Dermis blood vessel endothelial cell (primary cell): ENCODE measurements at places on chromosomes 2 and 18.

GRCh38 chr2:80114812-80115211 is 189.7 kb downstream of the LRRTM1 start:
- no peak for DNase-seq

DNA sequence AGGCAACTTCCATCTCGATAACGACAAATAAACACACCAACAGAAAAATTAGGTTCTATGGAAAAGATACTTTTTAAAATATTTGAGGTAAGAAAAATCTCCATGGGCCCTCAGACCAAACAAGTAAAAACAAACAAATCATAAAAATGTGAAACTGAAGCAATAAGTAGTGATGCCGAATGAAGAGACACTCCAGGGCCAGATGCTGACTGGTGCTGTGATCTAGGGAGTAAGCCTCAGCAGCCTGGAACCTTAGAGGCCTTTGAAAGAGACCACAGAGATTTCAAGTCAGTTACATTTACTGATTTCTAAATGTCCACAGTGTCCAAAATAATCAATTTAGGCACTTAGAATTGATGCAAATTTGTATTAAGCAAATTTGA is 1144.7 kb downstream of the CNTNAP5 start:
- DNase-seq, result no peak

GRCh38 chr2:126720638-126721037 is 64.7 kb downstream of the GYPC start:
- no peak for DNase-seq

- DNase-seq, result peak; percentile 32
Measured at GRCh38 chr2:79512442-79513401, at the start of gene CTNNA2. CTNNA2 (plus strand) TSS chr2:79513051.

- DNase-seq, result no peak
Measured at GRCh38 chr2:206456078-206456754, 12.9 kb downstream of the ADAM23 start.

DNA sequence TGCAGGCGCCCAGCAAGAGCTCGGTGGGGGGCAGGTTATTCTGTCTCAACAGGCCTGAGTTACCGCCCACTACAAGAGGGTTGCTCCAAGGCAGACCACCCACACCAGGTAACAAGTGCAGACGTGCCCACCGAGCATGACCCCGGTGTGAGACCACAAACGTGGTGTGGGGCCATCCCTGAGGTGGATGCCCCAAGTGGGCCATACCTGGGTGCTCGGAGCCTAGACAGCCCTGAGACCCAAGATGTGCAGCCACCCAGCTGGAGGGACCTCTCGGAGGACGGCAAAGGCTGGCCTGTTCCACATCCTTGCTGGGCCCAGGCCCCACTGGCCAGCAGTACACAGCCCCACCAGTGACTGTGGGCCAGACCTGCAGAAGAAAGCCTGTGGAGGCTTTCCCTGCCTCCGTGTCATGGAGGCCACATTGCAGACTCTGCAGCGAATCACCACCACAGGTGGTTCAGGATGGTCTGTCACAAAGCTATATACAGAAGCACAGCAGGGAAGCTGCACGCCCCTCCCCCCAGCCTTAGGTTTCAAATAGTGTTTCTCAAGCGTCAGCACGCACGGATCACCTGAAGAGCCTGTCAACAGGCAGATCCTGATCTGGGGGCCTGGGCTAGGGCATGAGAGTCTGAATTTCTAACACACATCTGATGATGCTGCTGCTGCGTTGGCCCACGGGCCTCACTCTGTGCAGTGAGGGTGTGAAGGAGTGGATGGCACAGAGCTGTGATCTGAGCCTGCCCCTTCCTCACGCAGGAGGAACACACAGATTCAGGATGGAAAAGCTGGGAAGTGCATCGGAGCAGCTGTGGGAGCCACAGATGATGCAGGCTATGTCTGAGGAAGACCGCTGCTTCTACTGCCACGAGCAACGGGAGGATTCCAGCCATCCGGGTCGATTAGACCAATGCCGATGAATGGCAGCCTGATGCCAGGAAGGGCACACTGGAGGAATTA is 96.8 kb downstream of the UXS1 start:
- DNase-seq, result no peak

GRCh38 chr2:111100087-111100764 is 20.5 kb upstream of the BCL2L11 start:
- DNase-seq, result no peak

DNA sequence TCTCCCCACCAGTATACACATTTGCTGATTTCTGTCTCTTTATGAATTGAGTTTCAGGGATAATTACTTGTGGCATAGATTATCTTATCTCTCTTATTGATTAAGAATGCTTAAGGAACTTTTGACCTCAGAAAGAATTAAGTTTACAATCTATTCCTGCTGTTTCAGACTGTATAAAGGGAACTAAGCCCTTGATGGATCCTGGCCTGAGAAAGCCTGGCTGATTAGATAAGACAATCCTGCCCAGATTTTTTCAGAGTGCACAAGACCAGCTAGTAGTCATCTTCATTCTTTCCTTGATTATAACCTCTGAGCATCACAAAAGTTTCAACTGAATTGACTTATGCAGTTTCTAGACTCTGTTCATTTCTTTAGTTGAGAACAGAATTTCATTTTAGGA is 22.7 kb upstream of the TFPI start:
- DNase-seq, result no peak

- peak; percentile 61 for DNase-seq
Measured at GRCh38 chr2:84631047-84631446, 114.7 kb downstream of the DNAH6 start.

- DNase-seq, result no peak
Measured at GRCh38 chr18:49546278-49546677, 15.6 kb upstream of the LIPG start.

DNA sequence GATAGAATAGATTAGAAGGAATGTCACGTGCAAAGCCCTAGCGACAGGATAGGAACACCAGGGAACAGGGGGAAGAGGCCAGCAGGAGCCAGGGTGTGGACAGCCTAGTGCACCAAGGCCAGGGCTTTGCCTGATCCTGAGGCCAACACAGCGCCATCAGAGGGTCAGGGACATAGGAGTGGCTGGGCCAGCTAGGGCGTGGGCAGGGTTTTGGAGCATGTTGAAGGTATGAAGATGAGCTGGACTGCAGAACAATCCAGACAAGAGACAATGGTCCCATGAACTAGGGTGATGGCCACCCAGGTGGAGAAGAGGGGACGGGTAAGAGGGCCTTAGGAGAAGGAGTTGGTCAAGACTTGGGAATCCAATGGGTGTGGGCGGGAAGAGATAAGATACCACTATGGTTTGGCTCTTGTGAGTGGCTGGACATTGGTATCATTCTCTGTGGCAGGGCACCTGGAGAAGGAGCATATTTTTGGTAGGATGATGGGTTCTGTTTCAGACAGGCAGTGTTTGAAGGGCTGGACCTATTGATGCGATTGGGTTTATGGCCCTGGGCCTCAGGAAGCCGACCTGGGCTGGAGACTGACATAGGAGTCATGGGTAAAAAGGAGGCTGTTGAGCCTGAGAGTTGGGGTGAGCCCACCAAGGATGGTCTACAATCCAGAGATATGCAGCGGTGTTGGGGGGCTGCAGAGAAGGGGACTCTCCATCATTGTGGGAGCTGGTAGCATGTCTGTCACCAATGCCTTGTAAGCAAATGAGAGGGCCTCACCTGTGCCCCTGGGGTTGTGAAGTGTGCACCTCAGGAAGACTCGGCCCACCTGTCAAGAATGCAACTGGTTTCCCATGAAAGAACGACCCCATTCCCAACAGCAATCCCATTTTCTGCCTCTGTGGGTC is 2.0 kb upstream of the HS1BP3 start:
- no peak for DNase-seq

DNA sequence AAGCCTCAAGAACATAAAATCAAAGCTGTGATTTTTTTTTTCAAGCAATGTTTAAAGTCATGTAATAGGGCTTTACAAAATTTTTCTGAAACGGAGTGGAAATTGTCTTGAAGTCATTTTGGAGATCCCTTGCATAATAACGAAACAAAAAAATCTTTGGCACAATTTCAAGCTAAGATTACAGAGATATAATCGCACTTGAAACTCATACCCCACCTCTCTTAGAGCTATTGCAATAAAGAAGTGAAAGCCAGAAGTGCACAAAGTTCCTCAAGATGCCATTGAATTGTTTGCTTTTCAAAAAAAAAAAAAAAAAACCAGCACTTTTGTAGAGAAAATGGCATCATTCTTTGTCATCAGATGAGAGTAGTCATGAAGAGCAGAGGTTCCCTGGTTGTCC is 152.3 kb downstream of the PAX3 start:
- DNase-seq, result no peak

- no peak for DNase-seq
Measured at GRCh38 chr2:143401861-143402260, 272.6 kb downstream of the ARHGAP15 start.

DNA sequence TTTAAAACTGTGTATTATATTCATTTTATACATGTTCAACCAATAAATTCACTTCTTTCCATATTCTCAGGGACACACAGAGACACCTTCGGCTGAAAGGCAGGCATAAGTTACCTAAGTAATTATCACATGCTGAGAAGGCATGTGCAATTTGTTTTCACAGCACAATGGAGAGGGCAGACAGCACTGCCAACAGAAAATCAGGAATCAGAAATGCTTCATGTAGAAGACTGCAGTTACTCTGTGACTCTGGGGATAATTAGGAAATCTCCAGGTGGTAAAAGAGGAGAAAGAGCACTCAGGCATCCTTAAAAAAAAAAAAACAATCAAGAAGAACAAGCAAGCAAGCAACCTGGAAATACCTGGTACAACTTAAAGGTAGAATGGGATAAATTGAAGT is 49.3 kb downstream of the DSEL start:
- no peak for DNase-seq

DNA sequence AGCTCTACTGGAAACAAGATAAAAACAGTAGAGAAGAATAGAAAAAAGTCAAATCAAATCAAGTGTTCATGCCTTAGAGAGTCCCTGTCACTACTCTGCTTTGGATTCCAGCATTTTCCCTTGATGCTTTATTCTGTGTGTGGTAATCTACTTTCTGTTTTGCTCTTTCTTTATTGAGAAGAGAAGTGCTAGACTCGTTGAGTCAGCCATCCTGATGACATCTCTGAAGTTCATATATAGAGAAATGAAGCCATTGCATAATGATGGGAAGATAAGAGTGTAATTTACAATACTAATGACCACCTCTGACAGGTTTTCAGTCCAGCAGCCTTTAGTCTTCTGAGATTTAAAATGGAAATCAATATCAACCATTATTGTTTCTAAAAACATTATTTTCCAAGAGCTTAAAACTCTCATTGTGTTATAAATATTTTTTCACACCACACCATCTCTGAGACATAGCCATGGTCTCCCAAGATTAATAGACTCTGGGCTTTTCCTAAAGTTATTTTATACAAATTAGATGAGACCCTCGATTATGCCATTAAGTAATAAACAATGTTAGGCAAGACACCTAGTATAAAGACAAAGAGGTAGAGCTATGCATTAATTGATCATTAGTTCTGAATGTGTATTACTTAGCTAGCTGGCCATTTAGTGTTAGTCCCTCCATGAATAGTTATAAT is 679.0 kb upstream of the ACVR2A start:
- no peak for DNase-seq

- no peak for DNase-seq
Measured at GRCh38 chr2:65706411-65706810, 274.0 kb upstream of the SPRED2 start.

GRCh38 chr2:77185052-77185451 is 337.1 kb downstream of the LRRTM4 start:
- DNase-seq, result no peak

GRCh38 chr2:40160751-40161218 is 291.1 kb downstream of the SLC8A1 start:
- DNase-seq, result no peak

- DNase-seq, result peak; percentile 29
Measured at GRCh38 chr18:22174341-22175145, 5.2 kb downstream of the GATA6 start.

DNA sequence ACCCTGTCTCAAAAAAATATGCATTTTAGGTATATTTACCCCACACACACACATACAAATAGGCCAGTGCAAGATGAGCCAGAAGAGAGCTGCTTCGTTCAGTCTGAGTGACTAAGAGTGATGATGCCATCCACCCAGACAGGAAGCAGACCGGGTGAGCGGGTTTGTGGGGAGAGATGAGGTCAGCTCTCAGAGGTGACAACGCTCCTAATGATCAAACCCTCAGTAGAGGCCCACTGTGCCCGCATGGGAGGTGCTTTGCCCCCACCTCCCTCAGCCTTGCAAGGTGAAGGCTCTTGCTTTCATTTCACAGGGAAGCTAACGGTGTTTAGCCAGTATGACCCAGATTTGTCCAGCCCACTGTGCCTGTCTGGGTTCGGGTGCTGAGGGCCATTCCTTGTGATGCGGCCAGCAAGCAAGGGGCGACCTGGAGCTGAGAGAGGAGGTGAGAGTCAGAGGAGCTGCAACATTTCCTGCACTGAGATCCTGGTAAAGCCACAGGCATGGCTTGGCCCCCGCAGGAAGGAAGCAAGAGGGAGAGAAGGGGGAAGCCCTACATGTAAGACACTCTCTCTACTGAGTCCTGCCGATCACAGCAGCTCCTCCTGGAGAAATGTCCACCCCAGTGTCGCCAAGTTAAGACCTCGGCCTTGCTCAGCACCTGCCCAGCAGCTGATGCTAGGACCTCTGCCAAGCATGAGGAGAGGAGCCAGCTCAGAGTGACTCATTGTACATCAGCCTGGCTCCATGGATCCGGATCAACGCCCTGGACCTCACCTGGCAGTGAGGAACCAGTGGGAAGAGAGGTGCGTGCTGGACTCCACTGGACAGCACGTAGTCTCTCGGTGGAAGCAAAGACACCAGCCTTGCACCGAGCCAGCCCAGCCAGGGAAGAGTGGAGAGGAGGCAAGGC is 37.0 kb downstream of the NIFK start:
- DNase-seq, result peak; percentile 78

DNA sequence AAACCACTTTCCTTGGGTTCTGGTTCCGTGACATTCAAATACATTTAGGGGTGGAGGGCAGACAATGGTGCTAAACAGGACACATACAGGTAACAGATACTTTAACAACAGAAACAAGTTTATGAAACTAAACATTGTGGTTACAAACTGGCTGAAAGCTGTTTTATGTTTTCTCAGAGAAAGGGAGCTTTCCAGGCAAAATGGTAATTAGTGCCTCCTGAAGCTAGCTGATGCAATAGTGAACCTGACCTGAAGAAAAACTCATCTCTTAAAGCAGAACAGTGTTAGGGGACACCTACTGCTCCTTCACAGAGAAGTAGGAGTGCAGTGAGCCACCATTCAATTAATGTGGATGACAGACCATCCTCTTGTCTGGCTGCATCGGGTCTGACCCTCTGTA is 138.9 kb downstream of the CCDC148 start:
- DNase-seq, result no peak
